Renal cortex interstitium (tissue), 15 donors: ENCODE measurements at places on chromosomes 3 and 15.

- no peak for DNase-seq
These were observed 153.3 kb upstream of the TPM1 start for GRCh38 chr15:62889141-62889661.

- DNase-seq, result no peak
These were observed 420.6 kb downstream of the SHQ1 start for GRCh38 chr3:72427624-72428023.

GRCh38 chr3:145798007-145798406, 363.0 kb downstream of the PLOD2 start:
- DNase-seq, result no peak

- no peak for DNase-seq
These were observed 94.7 kb downstream of the SAMMSON start for GRCh38 chr3:70094197-70094596.

GRCh38 chr3:77601823-77602415, 562.0 kb downstream of the ROBO2 start:
- DNase-seq, result peak; percentile 11
